ENCODE measurements at places on chromosomes 3 and 15. TPM values are rescaled to one million over a fixed set of nuclear protein-coding genes. Genes with fewer than 3 reads are reported as not detected.

DNA sequence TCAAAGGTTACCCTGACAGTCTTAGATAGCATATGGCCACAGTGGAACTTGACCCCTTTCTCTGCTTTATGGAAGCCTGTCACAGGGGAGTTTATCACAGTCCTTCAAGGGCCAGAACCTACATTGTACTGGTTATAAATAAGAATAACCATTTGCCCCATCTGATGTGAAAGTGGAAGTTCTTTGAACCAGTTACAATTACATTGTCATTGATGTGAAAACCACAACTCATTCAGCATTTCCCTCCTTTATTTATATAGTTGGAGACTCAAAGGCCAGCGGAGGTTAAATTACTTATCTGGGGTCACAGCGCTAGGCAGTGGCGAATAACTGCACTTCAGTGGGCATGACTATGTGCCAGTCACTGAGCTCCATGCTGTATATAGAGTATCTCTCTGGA, 60.5 kb upstream of the TBC1D5 start:
- DNase-seq: no peak

GRCh38 chr3:47250309-47251060, 32.1 kb downstream of the KIF9 start:
- DNase-seq: peak; percentile 13

DNA sequence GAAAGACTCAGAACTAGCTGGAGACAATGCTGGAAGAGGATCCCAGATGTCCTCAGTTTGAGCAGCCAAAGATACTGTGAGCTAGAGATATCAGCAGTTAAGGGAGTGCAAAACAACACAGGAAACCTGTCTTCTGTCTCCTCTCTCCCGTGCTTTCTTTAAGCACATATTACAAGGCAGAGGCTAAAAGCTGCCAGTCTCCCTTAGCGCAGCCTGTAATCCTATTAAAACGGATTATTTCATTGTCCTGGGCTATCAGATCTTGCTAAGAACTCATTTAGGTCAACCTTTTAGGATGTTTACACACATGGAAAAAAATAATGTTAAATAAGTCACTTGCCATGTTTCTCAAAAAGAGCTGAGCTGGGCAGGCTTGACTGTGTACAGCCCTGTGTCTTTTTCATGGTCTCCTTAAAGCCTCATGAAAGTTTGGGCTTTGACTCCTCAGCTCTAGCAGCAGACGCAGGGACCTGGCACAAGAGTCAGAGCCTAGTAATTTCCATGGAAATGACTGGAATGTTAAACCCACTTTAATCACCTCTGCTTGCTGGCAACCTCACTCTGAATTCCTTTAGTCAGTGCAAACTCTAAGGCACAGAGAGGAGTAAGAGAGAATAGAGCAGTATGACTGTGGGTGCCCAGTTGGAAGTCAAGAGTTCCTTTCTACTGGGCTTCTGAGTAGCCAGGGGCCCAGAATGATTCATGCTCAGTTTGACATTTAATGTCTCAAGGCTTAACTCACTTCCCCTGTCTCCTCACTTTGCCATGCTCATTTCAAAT, 491.9 kb downstream of the NTRK3 start:
- DNase-seq: no peak

DNA sequence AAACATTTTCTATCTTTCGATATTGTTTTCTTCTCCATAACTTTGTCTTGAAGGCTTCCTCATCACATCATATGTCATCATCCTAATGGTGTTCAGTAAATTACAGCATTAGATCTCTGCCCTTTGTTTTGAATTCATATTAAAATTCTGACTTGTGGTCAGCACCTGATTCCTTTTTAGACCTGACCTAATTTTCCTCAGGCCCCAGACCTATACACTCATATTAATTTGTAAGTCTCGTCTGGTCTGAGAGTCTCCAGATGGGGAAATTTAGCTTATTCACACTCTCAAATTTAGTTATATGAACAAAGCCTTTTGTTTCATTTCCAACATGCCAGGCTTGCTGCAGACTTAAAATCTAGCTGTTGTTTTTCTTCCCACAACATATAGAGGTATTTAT, 248.4 kb downstream of the KCNH8 start:
- DNase-seq: no peak

DNA sequence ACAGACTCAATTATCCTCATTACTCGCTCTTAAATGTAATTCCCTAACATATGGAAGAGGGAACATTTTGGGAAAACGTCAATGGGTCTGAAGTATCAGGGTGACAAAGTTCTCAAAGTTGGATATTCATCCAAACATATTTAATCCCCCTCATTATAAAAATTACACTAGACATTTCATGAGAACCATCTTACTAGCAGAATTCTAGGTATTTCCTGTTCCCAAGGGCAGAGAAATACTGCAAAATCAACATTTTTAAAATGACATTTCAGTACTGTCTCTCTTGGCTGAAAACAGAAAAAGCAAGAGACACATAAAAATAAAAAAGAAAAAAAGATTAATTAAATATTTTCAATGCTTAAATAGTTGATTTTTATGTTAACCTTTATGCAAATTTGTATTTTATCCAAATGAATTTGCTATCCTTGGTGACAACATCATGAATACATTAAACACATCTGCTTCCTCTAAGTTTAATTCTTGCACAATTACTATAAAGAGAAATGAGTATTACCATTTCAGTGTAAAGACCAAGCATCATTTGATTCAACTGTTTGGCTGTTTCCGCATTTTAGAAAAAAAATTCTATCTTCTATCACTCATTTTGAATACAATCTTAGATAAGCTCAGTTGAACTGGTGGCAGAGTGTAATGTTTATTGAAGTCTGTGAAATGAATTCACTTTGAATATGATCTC, 114.8 kb upstream of the COL8A1 start:
- DNase-seq: no peak

DNA sequence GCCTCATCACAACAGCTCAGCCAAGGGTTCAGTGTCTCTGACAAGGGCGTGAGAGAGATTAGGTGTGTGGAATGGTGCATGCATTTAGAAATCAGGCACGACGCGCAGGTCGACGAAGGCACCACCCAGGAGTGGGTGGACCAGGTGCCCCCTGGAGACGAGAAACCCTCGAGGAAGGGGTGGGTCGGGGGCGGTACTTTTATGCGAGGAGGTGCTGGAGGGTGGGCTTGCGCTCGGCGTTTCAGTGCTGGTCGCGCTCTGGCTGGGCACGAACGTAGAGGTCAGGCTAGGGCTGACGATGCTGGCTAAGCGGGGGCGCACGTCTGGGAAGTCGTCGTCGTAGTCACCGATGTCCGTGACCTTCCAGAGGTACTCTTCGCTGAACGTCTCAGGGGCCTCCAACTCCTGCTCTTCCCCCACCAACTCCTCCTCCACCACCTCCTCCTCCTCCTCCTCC, 393 bp downstream of the ERICH6 start:
- DNase-seq: peak; percentile 69

The OIP5 gene
- not detected for total RNA-seq

The GOLGA8S gene
- 2.8 TPM for total RNA-seq

The PYGO1 gene
- 0.16 TPM for total RNA-seq
